Regular cardiac myocyte (primary cell): ENCODE measurements at places on chromosomes 13 and 19. TPM values are rescaled to one million over a fixed set of nuclear protein-coding genes. Genes with fewer than 3 reads are reported as not detected.

GRK1 gene
- total RNA-seq = 0.85 TPM in 1 of 2 replicates, not detected in the other

ITGBL1 gene
- total RNA-seq = 62.5 and 105 TPM in 2 replicates

FPR1 gene
- 0.56 and 0.96 TPM in 2 replicates for total RNA-seq

ZNF729 gene
- total RNA-seq = under 0.01 TPM in 1 of 2 replicates, not detected in the other

NFIX gene
- total RNA-seq = 22.4 and 34.1 TPM in 2 replicates
